ENCODE measurements at places on chromosomes 12 and 14.

DNA sequence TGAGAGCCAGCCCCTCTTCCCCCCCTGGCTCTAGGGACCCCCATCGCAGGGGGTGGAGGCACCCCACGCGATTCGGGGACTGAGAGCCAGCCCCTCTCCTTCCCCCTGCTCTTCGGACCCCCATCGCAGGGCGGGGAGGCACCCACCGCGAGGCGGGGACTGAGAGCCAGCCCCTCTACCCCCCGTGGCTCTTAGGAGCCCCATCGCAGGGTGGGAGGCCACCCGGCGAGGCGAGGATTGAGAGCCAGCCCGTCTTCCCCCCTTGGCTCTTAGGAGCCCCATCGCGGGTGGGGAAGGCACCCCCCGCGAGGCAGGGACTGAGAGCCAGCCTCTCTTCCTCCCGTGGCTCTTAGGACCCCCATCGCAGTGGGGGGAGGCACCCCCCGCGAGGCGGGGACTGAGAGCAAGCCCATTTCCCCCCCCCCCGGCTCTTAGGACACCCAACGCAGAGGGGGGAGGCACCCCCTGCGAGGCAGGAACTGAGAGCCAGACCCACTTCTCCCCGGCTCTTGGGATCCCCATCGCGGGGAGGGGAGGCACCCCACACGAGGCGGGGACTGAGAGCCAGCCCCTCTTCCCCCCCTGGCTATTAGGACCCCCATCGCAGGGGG is 45.6 kb downstream of the DDX11 start:
- no peak for DNase-seq

DNA sequence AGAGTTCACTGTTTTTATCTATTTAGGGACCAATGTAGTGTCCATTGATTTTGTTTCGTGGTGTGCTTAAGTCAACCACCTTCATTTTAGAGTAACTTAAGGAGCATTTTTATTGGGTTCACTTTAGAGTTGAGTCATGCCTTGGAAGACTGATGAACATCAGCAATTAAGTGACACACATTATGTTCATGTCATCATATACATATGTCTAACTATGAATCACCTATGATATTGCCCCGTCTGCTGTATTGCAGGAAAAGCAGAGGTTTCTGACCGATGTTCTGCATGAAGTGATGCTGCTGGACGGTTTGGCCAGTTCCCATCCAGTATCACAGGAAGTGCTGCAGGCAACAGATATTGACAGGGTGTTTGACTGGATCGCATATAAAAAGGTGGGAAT is 227.1 kb downstream of the TRHDE start:
- DNase-seq, result no peak

DNA sequence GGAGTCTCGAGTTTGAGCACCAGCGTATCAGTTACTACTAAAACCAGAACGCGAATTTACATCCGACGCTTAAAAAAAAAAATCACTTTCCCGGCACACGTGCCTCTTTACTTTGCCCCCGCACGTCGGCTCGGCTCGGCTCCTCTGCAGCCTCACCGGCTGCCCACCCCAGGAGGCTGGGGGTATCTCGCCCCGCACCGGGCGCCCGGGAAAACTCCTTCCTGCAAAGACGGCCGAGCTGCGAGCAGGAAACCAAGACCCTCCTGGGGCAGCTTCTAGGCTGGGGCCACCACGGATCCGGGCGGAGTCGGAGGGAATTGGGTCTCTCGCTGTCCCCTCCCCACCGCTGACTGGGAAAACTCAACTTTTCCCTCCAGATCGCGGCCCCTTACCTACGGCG is 610 bp downstream of the VSIG10 start:
- no peak for DNase-seq

- DNase-seq, result no peak
Measured at GRCh38 chr12:83015390-83016217, 328.9 kb downstream of the TMTC2 start.

GRCh38 chr12:96093543-96094196 is 58.3 kb upstream of the LTA4H start:
- peak; percentile 91 for DNase-seq

DNA sequence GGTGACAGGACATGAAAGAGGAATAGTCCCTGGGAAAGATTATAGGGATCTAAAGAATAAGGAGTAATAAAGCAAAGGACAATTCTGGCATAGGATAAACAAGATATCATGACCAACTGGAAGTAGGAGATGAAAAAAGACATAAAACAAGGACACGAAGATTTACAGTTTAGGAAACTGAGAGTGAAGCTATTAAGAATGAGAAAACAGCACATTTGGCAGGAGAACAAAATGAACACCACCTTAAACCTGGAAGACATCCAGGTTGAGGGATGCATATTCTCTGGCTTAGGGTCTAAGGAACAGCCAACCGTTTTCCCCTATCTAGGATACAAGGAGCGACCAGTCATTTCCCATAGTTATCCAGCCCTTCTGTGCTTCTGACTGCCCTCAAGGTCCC is 1.9 kb downstream of the TRIP11 start:
- no peak for DNase-seq
